ENCODE measurements at places on chromosomes 1 and 21.

- no peak for DNase-seq
These were observed 27.0 kb downstream of the RUNX3 start for GRCh38 chr1:24903011-24903461.

DNA sequence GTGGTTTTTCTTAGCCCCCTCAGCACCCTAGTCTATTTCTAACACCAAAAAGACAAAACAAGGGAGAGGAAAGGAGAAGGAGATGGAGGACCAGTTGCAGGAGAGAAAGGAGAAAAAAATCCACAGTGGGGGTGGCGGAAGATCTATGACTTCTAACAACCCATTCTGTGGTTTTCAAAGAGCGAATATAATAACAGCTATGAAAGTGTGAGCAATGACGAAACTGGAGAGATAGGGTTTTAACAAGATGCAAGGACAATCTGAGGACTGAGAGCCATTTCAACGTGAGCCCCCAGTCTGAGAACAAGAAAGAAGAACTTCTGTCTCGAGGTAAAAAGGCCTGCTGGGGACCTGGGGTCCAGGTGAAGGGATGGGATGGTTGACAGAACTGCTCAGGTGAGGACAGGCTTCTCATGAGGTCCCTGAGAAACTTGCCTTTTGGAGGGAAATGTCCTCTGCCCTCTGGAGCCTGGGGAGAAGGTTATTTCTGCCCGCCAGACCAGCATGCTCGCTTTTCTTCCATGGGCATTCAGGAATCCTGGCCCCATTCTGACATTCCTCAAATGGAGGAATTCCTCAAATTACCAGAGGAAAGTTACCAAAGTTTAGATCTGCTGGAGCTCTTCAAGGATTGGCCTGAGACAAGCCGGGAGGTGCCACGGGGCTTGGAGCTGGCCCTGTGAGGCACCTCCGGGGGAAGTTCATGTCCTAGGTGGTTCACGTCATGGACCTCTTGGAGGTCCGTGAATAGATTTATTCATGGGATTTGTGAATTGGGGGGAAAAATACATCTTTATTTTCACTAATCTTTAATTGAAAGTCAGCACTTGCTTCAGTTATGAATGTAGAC is at the start of gene CD160:
TSS of gene CD160 (plus strand) at position 270 of the 850 bp plus-strand sequence. CDS start 8,829 bp downstream, outside the sequence.
- DNase-seq: no peak

DNA sequence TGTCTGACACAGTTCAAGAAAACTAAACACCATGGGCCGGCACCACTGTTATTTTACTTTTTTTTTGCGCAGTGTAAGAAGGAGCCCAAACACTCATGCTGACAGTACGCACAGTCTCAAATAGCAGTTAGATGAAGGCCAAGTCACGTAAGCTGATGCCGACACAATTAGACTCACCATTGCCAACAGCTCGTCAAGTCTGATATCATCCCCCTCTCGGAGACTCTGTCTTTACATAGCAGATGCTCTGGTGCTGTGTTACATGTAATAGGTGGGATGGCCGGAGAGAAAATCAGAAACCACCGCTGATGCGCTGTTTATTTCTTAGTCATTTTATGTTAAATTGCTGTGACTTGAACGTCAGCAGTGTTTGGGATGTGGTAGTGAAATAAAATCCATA is 49.3 kb downstream of the TGFB2 start:
- DNase-seq: peak; percentile 70

DNA sequence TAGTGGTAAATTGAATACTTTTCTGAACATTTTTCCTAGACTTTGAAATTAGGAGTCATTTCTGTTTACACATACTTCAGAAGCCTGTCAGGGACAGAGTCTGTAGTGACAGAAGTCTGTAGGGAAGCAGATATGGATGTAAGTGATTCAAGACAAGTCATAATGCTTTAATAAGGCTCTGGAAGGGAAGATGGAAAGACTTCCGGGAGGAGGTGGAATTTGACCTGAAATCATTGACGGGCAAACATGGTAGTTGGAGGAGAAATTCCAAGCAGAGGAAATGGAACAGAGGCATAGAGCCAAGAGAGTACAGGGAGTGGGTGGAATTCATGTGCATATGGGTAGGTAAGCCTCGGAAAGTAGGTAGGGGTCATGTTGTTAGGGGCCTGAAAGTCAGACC is 22.5 kb downstream of the CAMTA1 start:
- DNase-seq: no peak

Data from gastrocnemius medialis (tissue), 4 donors.